Kidney epithelial cell (primary cell): ENCODE measurements at places on chromosomes 16 and 17.

GRCh38 chr16:66619534-66620428 is 15.3 kb downstream of the CMTM3 start:
- peak; percentile 41 for DNase-seq

DNA sequence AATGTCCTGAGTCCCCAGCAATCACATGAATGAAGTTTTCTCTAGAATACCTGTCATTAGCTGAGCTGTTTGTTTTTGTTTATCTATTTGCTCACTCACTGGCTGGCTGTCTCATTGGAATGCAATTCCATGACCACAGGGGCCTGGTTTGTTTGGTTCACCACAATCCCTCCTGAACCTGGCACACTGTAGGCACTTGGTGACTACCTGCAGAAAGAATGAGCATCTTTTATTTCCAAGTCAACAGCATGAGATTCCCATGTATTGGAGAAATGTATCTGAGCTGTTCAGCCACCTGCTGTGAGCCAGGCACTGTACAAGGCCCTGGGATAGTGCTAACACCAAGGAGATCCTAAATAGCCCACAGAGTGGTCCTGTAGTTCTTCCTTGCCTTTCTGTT is 345.1 kb downstream of the XYLT1 start:
- no peak for DNase-seq

DNA sequence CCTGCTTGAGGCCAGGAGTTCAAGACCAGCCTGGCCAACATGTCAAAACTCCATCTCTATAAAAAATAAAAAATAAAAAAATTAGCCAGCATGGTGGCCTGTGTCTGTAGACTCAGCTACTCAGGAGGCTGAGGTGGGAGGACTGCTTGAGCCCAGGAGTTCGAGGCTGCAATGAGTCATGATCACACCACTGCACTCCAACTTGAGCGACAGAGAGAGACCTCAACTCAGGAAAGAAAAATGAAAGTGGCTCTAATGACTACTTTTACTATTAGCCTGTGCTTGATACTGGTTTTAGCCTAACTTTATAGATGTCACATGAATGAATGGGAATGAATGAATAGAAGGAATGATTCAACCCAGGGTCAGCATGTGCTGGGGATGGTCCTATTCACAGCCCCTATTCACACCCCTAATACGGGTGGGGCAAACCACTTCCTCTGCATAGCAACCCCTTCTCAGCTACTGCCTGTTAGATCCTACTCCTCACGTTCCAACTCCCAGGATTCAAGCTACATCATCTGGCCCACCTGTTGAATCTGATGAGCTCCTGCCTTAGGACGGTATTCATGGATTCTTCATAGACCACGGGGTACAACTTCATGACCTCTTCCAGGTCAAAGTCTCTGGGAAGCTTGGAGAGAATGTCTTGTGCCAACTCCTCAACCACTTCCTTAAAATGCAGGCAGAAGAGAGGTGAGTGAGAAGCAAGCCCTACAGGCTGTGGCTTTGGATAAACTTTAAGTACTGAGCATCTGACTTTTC is 40.5 kb downstream of the LYRM1 start:
- DNase-seq, result no peak

DNA sequence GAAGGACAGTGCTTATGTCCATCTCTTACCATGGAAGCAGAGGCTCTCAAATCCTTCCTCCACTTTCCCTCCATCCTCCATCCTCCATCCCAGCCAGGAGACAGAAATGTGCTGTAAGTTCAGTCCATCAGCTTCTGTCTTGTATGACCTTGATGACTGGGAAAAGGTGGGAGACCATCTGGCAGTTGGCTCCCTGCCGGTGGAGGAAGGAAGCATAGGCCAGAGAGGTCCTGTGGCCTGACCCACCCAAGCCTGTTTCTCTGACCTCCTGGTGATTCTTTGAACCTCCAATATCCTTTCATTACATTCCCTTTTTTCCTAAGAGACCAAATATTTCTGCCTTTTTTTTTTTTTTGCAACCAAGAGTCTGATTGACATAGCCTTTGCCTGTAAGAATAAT is 215.3 kb downstream of the ABCC12 start:
- no peak for DNase-seq

GRCh38 chr16:53886482-53887378 is 182.8 kb downstream of the FTO start:
- no peak for DNase-seq

- DNase-seq, result no peak
Measured at GRCh38 chr17:59234631-59235030, 14.3 kb downstream of the GDPD1 start.

DNA sequence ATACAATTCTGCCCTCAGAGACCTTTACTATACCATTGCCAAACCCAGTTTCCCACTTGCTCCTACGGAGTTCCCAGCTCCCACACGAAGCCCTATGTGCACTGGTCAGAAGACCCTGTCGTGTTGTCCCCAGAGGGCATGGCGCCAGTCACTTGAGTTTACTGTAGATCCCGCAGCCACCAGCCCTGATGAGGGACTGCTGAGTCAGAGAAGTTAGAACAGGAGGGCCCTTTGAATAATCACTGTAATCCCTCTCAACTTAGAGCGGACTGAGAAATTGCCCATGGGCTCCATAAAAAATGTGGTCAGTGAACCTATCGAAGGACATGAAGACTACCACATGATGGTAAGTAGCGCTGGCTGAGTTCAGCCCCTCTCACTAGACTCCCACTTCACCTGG is 9.2 kb downstream of the UBFD1 start:
- DNase-seq, result no peak
